KG1 (cell line): ENCODE measurements at places on chromosomes 1 and 21.

- peak; percentile 29 for DNase-seq
Measured at GRCh38 chr21:30463713-30464112, 16.5 kb downstream of the KRTAP19-1 start.

DNA sequence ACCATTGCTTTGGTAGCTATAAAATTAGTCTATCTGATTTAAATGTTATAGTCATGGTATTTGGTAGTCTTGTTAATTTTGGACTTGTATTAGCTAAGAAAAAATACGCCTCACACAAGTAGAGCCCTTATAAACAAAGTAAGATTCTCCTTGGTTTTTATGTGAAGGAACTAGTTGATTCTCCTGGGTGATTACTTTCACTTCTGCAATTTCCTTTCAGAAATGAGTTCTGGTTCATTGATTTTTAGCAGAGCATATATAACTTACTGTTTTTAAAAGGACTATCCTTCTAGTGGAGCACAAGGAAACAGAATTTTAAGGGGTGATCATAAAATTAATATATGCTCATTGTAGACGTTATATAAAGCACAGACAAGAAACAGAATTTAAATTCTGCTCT is 120.1 kb downstream of the BACH1 start:
- DNase-seq, result no peak

GRCh38 chr1:91754348-91754747 is 131.6 kb downstream of the TGFBR3 start:
- no peak for DNase-seq

DNA sequence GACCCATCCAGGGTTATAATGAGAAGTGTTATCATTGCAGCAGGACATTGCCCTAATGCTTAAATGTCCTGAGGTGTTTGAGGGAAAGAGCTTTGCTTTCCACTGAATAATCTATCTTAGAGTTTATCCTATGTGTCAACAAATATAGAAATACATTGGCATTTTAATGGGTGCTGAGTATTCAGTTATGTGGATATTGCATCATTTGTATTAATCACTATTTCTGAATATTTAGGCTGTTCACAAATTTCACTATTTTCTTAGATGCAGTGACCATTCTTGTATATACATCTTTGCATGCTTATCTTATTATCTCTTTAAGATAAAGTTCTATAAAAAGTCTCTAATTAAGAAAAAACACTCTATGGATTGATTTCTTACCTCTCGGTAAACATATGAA is 18.2 kb downstream of the TRIM67 start:
- DNase-seq, result no peak

DNA sequence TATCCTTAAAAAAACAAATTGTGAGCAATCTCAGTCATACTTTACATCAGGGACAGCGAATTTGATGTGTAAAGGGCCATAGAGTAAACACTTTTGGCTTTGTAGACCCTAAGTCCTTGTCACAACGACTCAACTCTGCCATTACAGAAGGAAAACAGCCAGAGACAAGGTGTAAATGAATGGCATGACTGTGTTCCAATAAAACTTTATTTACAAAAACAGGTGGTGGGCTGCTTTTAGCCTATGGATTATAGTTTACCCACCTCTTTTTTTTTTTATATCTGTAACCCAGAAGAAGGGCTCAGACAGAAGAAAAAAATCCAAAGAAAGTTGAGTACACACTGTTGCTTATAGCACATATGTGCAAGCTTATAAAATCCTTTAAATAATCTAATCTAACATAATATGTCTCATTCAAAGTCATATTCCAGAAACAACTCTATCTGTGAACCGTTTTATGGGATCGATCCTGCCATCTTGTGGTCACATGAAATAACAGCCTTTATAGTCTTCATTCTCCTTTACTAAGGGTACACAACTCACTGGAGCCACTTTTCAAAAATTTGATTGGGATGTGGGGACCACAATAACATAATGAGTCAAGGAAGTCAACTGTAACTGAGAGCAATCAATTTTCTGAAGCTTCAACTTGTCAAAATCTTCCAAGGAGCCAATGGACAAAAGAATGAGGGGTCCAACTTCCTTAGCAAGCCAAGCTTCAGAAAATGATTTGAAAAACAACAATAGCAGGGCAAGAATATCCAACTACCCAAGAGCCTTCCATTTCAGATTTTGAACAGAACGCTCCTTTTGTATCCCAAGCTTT is 142.2 kb upstream of the KRTAP19-8 start:
- DNase-seq, result no peak

DNA sequence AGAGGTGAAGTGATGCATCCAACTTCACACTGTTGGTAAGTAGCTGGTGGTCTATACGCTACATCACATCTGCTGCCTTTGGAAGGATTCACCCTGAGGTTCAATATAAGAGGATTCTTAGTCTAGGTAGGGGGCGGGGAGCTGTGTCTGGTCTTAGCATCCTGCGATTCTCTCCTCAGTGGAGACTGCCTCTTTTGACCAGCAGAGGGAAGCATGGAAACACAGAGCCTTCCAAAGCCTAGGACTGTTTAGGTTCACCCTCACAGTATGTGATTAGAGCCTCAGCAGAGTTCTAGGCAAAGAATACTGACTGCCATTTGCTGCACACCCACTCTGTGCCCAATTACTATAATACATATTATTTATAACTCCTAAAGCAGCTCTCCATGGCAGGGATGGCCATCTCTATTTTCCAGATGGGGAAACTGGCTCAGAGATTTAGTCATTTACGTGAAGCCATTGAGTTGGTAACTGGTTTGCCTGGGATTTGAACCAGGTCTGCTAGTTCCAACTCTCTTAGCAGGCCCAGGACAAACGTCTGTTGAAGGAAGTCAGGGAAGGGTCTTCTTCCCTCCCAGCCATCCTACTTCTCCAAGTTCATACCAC is 28.9 kb upstream of the EFCAB14 start:
- DNase-seq, result no peak

DNA sequence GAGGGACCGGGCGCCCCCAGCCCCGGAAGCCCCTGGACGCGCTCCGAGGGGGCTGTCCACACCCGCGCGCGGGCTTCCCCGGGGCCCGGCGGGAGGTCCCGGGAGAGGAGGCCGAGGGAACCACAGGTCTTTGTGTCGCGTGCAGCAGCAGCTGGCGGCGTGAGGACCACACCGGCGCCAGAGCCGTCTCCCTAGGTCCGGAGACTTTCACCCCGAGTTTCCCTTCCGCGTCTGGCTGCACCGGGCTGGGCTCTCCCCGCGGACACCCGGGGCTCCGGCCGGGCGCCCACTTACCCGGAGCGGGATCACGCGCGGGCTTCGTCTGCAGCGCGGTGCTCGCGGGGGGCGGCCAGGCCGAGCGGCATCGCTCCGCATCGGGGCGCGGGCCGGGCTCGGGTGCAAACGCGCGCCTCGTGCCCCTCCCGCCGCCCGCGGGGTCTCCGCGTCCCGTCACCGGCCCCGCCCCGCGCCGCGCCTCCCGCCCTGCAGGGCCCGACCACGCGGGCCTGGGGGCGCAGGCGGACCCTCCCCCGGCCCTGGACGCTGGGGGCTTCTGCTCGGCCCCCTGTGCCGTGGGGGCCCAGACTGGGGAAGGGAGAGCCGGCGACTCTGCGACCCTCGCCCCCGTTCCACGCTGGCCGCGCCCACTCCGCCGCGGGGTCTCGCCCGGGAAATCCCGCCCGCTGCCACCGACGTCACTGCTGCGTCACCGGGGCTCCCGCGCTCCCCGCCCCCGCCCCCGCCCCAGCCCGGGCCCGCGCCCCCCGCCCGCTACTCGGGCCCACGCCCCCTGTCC is at the start of gene GNG4:
GNG4 (minus strand) TSS at position 417 of the 796 bp plus-strand sequence. CDS start 65,946 bp downstream, outside the sequence.
- no peak for DNase-seq

- DNase-seq, result no peak
Measured at GRCh38 chr1:119040906-119041305, 52.8 kb upstream of the TBX15 start.

GRCh38 chr1:159983681-159984080 is 29.6 kb upstream of the SLAMF9 start:
- DNase-seq, result no peak

- DNase-seq, result no peak
Measured at GRCh38 chr1:110853135-110853534, 19.8 kb upstream of the CD53 start.

DNA sequence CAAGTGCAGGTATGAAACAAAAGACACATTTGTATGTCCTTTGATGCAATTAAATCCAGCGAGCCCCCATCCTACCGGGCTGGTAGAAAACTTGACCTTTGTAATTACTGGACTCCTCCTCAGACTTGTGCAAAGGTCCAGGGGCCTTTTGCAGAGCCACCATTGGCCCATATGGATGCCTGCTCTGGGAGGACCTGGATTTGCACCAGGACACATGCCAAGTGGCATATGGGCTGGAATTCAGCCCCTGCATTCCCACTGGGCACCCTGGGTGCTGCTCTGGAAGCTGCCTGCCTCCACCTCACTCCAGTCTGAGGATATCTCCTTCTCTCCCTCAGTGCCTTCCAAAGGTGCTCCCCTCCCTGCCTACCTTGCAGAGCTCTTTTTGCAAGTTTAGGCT is 36.0 kb downstream of the LACTBL1 start:
- DNase-seq, result no peak

GRCh38 chr1:218510153-218510772 is 165.1 kb downstream of the TGFB2 start:
- DNase-seq, result no peak

- DNase-seq, result no peak
Measured at GRCh38 chr1:227152525-227152924, 165.8 kb downstream of the CDC42BPA start.
